Hematopoietic multipotent progenitor cell treated with erythropoietin and hydrocortisone succinate and interleukin-3 and kit ligand, for 6 days (in vitro differentiated cells): ENCODE measurements at places on chromosomes 3 and 15.

- DNase-seq = peak; percentile 27
Measured at GRCh38 chr3:190586631-190587011, 72.7 kb downstream of the IL1RAP start.

GRCh38 chr3:134644731-134645514, 5.9 kb downstream of the KY start:
- DNase-seq = no peak

DNA sequence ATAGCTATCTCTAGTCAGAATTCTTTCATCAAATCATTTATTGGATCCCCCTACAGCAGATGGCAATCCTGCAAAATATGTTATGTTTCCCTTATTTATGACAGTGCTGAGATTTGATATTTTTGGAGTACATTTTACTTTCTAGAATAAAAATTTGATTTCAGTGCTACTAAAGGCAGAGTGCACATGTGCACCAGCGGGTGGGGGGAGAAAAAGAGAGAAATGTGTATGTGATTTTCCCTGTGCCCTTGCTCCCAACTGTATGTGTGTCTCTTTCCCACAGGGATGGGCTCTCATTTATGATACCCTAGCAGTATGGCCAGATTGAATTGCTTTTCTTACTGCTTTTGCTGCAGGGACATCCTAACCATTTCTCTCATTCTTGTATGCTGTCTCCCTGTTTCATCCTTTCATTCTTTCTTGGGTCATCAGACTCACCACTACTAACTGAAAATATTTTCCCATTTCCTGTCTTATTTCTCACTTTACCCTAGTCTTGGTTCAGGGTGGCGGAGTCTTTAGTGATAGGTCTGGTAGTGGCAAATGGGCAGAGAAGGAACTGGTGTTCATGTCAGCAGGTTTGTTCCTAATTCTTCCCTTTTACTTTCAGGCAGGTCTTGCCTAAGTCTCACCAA, 140.7 kb downstream of the TCF12 start:
- no peak for DNase-seq

DNA sequence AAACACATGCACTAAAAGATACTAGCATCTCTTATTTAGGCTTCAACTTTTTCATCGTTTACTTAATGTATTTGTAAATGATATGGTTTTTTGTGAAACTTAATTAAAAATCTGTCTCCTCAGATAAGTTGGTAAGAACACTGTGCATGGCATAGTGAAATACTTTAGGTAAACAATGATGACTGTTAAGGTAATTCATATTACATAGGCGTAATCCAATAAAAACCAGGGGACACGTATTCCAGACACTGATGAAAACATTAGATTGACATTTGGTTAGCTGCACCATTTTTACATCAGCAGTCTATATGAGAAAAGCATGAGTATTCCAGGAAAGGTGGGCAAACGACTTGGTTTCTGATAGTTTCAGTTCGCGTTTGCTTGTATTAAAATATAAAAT, 170.0 kb downstream of the MBNL1 start:
- no peak for DNase-seq

GRCh38 chr15:40806672-40807027, 239 bp upstream of the ZFYVE19 start:
- no peak for DNase-seq

DNA sequence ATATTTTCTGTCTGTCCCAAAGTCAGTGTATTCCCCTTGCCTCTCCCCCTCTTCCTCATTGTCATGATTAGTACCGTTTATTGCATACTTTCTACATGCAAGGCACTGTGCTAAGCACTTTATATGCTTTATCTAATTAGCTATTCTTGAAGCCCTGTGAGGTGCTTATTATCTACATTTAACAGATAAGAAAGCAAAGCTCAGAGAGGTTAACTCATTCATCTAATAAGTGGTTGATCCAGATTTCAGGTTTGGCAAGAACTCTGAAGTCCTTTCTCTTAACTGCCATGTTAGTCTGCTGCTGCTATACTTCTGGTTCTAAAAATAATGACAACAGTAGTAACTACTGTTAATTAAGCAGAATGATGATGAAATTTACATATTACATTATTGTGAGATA, 13.5 kb downstream of the IQGAP1 start:
- peak; percentile 18 for DNase-seq

GRCh38 chr3:194097141-194097882, 38.6 kb upstream of the HES1 start:
- DNase-seq = no peak

DNA sequence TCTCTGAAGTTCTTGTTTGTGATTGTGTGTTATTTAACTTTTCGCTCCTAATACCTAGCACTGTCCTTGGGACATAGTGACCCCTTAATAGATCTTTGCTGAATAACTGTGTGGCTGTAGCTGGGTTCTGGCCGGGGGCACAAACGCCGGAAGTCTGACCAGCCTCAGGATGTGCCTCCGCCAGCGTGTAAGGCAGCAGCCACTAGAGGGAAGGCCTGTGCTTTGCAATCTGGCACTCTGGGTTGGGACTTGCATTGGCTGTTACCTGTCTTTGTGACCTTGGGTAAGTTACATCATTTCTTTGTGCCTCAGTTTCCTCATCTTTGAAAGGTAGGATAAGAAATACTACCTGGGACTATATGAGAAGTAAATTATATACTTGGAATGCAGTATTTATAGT, 158.7 kb downstream of the GHSR start:
- DNase-seq = peak; percentile 40

DNA sequence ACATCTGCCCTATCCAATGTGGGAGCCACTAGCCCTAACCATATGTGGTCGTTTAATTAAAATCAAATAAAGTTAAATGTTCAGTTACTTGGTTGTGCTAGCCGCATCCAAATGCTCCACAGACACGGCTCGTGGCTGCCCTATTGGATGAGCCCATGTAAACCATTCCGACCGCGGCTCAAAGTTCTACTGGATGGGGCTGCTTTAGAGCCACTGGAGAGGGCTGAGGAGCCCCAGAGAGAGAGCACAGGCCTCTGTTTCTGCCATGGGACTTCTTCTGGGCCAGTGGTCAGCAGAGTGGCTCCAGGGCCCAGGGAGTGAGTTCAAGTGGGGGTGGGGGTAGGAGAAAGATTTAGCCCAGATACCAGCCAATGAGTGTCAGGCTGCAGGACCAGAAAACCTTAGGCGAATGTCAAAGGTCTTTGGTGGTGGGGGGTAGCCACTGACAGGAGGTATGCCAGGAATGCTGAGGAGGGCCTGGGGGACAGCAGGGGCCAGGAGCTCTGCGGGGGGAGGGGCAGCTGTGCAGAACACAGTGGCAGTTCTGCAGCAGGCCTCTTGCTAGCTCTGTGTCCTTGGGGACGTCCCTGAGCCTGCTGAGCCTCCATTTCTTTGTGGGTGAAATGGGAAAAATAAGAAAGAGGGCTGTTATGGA, 30.1 kb downstream of the SPSB4 start:
- no peak for DNase-seq

- no peak for DNase-seq
Measured at GRCh38 chr15:85875756-85876155, 81.0 kb upstream of the KLHL25 start.

DNA sequence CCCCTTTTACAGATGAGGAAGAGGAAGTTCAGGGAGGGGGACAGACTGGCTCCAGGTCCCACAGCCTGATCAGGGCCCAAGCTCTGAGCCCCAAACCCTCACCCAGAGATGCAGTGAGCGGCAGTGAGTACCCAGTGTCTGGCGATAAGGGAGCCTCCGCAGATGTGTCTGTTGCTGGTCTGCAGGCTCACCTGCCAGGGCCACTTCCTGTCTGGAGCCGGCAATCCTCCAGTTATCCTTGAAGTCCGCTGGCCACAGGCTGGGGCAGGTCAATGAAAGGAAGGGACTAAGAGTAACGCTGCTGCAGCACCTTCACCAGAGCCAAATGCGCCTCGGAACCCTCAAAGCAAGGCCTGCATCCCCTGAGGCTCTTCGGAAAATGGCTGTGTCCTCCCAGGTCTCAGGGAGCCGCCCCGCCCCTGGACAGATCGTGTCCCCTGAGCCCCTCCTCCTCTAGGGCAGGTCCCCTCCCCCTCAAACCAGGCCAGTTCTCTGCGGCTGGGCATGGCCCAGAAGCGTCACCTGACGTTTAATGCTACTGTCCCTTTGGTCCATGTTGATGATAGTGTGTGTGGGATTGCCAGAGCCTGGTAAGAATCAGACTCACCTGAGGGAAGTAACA, 51.5 kb downstream of the MYL3 start:
- no peak for DNase-seq

- no peak for DNase-seq
Measured at GRCh38 chr3:127003601-127004280, 20.8 kb downstream of the PLXNA1 start.
